ENCODE measurements at places on chromosomes 2 and 18.

DNA sequence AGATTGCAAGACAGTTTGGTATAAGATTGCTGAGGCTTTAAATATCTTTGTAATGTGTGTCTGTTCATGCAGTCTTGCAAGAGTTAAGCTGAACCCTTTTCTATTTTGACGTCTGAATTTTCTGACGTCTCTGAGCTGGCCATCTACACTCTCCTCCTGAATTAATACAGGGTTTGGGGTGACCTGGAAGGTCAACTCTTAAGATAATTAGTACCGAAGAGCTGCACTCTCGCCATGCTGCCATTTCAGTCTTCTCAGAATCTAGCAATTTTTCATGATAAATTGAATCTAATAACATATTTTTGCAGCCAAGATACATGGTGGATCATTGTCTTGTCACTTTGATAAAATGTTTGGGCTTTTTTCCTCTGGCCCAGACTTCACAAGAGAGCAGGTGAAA, 1245.2 kb upstream of the CELF4 start:
- DNase-seq: no peak

- no peak for DNase-seq
Measured at GRCh38 chr2:54755641-54756326, 32.3 kb downstream of the EML6 start.

DNA sequence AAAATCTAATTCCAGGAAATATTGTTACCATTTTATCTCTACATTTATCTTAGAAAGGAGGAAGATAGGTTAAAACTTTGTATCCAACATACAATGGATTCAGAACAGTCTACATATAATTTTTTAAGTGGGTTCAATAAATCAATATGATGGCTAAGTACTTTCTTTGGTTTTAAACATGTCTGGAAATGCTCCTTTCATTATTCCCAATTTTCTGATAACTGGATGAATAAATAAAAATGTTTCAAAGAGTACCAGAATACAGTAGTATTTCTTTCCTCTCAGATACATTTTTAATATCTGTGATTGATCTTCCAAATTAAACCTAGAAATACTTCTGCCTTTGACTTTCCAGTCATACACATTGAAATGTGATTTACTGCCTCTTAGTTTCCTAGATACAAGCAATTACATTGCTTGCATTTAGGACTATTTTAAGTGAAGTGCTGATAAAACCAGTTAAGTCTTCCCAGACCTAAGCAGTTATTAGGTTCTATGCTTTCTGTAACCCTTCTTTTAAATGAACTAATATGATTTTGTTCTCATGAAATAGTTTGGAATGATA, 283.5 kb downstream of the CCDC178 start:
- no peak for DNase-seq

- DNase-seq: no peak
Measured at GRCh38 chr18:69127873-69128500, 272.7 kb upstream of the DOK6 start.

- DNase-seq: no peak
Measured at GRCh38 chr2:584863-585823, 92.1 kb downstream of the TMEM18 start.

- DNase-seq: no peak
Measured at GRCh38 chr2:47437287-47437686, 34.3 kb downstream of the MSH2 start.

DNA sequence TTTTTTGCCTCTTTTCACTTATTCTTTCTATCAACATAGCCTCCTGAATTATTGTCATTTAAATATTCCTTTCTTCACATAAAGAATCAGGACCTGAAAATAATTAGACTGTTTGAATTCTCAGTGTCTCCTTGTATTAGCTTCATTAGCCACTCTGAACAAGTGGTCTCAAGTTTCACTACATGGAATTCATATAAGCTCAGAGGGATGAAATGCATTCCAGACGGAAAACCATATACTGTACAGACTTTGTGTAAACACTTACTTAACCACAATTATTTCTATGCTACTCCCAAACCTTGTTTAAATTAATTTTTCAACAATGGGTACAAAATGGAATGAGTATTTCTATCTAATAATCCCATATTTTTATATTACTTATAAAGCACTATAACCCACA, 53.4 kb downstream of the CHN1 start:
- DNase-seq: no peak

DNA sequence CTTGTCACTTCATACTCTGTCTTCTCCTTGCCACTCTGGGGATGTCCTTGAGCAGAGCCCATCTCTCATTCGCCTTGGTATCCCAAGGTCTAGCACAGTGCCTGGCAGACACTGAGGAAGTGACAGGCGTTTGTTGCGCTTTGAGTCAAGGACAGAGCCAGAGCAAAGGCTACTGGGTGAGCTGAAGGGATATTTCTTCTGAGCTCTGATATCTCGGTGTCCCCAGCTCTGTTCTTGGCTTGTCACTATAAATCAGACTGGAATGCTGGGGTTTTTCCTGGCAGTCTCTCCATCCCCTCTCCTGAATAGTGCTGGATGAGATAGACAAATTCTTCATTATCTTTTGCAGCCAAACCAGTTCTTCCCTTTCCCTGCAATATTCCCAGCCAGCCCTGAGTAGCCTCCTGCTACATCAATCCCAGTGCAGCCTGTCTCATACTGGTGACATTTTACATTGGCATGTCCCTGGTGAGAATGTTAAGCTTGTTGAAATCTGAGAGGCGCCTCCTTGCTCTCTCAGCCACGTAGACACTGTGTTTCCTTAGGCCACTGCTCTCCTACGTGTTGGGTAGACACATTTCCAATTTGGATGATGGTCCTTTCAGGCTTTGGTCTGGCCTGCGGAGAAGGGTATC, 61.7 kb downstream of the CTIF start:
- no peak for DNase-seq

DNA sequence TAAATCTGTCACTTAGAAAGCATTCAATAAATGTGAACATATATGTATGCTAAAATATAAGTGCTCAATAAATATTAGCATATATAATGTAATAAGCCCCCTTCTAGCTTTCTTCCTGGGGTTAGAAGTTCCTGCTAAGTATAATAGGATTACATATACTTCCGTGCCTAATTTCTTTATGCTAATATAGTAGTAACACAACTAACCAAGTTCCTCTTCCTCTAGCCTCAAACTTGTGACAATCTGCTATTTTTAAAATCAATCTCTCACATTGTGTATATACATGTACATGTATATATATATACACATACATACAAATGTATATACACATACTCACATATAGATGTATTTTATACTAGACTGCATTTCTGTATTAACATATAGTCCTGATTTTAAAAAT, 32.2 kb downstream of the TLK1 start:
- no peak for DNase-seq

DNA sequence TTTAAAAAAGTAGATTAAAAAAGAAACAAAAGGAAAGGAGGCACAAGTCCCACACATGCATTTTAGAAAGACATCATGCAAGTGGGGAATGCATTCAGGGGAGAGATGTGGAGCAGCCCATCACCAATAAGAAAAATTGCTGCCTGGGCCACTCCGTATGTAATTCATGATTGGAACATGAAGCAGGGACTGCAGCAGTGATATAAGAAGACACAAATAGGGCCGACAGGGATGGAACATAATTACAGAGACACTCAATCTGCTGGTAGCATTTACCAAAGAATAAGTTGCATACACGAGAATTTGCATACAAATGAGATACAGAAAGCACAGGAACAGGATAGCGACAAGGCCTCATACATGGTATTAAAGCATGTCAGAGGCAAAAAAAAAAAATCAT, 6.5 kb upstream of the AFF3 start:
- no peak for DNase-seq

- DNase-seq: no peak
Measured at GRCh38 chr2:184936761-184937160, 338.4 kb downstream of the ZNF804A start.

DNA sequence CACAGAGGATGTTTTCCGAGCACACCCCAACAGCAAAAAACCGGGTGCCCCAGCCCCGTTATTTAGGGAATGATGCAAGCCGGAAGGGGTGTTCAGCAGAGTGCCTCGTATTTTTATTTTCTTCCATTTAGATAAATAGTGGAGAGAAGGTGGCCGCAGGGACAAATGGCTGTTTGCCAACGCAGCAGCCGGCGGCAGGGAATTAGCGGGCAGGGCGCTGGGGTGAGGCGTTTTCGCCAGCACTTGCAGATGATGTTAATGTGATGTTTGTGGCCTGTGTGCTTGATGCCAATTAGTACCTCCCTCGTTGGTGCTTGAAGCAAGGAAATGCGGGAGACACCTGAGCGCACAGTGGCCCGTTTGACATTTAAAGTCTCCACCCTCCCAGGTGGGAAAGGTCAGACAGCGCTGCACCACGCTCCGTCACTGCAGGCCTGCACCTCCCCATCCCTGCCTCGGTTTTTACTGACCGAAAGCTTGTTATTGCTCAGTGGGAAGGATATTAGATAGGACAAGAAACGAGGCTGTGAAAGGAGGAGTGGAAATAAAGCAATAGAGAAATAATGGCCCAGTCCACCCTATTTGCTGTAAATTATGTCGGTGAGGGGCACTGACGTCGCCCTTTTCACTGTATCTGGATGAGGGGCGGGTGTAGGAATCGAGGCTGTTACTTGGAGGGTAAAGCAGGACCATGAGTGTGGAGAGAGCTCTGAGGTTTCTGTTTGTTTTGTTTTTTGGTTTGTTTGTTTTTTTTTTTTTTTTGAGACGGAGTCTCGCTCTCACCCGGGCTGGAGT, 39.1 kb downstream of the NFATC1 start:
- DNase-seq: no peak

DNA sequence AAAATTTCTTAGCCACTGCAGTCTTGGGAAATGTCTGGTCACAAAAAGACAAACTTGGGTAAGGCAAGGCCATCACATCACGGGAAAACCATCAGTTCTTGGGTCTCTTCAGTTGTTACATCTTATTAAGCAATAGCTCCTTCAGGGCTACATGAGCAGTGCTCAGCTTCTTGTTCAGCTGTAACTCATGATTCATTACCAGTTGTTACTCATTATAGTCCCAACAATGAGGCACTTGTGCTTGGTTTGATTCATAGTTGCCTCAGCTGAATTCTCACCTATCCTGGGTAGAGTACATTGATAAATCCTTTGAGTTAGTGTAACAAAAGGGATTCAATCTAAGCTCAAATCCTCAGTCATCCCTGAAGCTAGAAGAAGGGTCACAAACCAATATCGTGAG, 102.4 kb upstream of the DCC start:
- DNase-seq: no peak

GRCh38 chr2:119455066-119455718, 23.5 kb downstream of the TMEM37 start:
- DNase-seq: no peak

GRCh38 chr2:145086910-145087309, 567.0 kb upstream of the ZEB2 start:
- no peak for DNase-seq
